WTC11 (cell line): ENCODE measurements at places on chromosomes 5 and 9. TPM values are rescaled to one million over a fixed set of nuclear protein-coding genes. Genes with fewer than 3 reads are reported as not detected.

DNA sequence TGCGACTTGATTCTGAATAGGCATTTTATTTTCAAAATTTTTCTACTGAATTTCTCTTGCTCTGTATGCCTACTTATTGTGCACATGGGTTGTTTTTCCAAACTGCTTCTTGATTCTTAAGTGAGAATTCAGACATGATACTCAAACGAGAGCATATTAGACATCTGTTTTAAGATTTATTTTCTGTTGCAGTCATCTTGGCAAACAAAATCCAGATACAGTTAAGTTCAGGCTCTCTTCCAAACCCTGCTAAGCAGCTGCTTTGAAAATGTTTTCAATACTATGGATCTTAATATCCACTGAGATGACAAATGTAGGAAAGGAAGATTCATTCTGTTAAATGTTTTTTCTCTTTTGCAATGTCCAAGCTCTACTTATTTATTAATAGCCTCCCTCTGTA is 4.5 kb downstream of the TMEM215 start:
- peaks cover 56% of the 10 kb centered on the region for H3K27me3 ChIP-seq
- H3K27ac ChIP-seq, result no peak overlapping the region
- DNase-seq, result no peak
- no peaks in the 10 kb centered on the region for H3K36me3 ChIP-seq

- no peak for DNase-seq
- no peaks in the 10 kb centered on the region for H3K27me3 ChIP-seq
- no peak overlapping the region for H3K27ac ChIP-seq
- H3K4me1 ChIP-seq, result peaks cover 44% of the 10 kb centered on the region
- 0 out of 2 replicates have a peak, but pooled peaks cover 3% of the 10 kb centered on the region for H3K36me3 ChIP-seq
- no peak overlapping the region for H3K4me3 ChIP-seq
Measured at GRCh38 chr5:72171667-72172066, 64.4 kb downstream of the MAP1B start.

GRCh38 chr9:28916348-28916747 is 1343.1 kb upstream of the C9orf72 start:
- peak overlapping the region; percentile 43; the same call in 1 of the 2 replicates for H3K27ac ChIP-seq
- no peaks in the 10 kb centered on the region for H3K27me3 ChIP-seq
- peaks cover 22% of the 10 kb centered on the region for H3K4me1 ChIP-seq
- DNase-seq, result no peak

GRCh38 chr5:129945774-129946270 is 41.6 kb downstream of the CHSY3 start:
- H3K4me3 ChIP-seq, result no peak overlapping the region
- H3K27me3 ChIP-seq, result no peaks in the 10 kb centered on the region
- no peaks in the 10 kb centered on the region for H3K36me3 ChIP-seq
- peaks cover 3% of the 10 kb centered on the region; the same call in 1 of the 2 replicates for H3K4me1 ChIP-seq
- no peak overlapping the region for H3K27ac ChIP-seq

GRCh38 chr9:137452006-137452760 is 7.0 kb downstream of the NSMF start:
- H3K27me3 ChIP-seq, result no peaks in the 10 kb centered on the region
- no peak overlapping the region for H3K4me3 ChIP-seq
- H3K36me3 ChIP-seq, result peaks cover 3% of the 10 kb centered on the region; the same call in 1 of the 2 replicates
- DNase-seq, result peak; percentile 8
- H3K4me1 ChIP-seq, result peaks cover 6% of the 10 kb centered on the region

DNA sequence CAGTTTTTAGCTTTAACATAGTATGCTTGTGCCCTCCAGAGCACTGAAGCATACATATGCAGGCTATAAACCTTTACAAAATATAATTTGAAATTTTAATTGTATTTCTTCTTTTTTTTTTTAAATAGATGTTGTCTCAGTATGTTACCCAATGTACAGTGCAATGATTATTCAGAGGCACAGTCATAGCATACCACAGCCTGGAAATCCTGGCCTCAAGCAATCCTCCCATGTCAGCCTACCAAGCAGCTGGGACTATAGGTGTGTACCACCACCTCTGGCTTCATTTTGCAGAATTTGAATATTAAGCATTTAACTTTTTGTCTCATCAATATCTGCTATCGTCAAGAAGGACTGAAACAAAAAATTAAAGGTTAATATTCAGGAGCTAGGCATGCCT is 16.9 kb upstream of the ZNF782 start:
- H3K4me3 ChIP-seq, result no peak overlapping the region
- H3K4me1 ChIP-seq, result peaks cover 13% of the 10 kb centered on the region
- H3K27me3 ChIP-seq, result peaks cover 59% of the 10 kb centered on the region
- no peak for DNase-seq
- no peak overlapping the region for H3K27ac ChIP-seq

Gene SLC45A2
- not detected in 3 replicates for total RNA-seq
